ENCODE measurements at places on chromosomes 5 and 9.

DNA sequence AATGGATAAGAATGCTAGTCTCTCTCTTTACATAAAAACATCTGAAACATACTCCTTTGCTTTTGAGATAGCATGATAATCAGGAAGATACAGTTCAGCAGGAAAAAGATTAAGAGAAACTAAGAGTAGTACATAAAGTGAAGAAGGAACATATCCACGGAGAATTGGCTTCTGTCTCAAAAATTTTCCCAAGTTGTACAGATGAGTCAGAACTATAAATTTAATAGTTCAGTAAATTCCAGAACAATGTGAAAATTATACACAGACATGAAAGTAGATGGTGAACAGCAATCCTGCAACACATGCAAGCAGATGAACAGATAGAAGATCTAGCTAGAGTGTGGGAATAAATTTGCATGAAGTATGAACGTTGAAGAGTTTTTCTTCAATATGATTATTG lies 691.4 kb upstream of the RIOK2 start:
- no peak for DNase-seq

DNA sequence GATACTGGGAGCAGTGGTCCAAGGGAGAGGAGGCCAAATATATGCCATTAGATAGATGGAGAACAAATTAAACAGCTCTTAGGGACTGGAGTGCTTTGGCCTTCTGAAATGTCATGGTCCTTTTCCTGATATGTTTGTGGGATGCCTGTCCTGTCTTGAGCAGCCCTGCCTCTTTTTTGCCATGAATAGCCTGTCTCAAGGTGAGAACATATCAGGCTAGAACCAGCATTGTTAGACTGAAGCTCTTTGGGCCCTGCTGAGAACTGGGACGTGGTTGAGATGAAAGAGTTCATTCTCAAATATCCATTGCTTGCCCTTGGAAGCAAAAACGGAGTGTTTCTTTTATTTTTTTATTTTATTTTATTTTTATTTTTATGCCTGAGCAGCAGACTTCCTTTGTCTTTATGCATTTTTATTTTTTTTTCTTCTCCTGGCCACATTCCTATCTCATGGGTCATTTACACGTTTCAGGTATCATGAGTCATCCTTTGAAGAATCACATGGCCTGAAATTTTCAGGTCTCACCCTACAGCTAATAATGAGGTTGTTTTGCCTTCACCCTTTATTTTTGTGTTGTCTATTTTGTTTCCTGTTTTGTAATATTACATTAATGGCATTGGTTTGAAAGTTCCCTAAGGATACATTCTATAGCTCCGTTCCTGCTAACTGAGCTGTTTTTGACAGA lies 371.4 kb downstream of the PSAT1 start:
- DNase-seq = peak; percentile 60

- DNase-seq = no peak
Observed at GRCh38 chr5:2427983-2428382, 323.5 kb downstream of the IRX2 start.

DNA sequence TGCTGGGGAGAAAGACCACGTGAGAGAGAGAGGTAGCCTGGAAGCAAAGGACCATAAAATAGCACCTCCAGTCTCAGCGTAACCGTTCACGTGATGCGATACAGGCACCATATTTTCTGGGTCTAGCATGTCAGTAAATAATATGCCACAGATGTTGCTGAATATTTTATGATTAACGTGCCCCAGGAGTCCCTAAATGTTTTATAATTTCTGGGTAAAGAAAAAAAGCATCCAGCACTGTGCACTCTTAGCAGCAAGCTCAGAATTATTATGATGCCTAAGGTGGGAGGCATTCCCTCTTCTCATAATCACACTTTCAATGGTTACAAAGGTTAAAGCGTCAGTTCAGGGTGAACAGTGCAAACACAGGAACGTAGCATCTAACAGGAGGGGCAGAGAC lies 121.8 kb downstream of the CAVIN4 start:
- DNase-seq = no peak

- DNase-seq = no peak
Observed at GRCh38 chr5:120528609-120529008, 64.5 kb downstream of the PRR16 start.

DNA sequence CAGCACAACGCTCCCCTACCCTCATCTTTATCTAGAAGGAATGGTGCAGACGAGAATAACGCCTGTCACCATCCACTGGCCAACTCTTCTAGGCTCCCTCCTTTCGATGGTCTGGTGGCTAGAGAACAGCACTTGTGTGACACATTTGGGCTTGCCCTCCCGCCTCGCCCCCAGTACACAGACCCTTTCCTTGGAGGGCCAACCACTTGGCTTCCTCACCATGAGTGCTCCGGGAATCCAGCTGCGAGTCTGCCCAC lies 1.4 kb downstream of the GNAQ start:
- DNase-seq = no peak

DNA sequence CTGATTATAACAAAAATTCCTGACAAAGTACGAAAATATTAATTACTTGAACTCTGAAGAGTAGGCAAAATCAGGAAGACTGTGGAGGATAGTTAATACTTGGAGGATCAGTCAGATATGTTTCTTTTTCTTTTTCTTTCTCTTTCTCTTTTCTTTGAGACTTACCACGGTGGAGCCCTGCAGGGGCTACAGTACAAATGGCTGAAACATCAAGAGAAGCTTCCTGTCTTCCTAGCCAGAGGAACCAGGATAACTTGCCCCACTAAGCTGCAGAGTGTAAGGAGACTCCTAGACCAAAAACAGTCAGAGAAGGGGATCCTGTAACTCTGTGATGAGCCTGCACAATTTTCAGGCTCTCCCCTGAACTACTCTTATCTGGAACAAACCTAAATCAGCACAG lies 324.6 kb upstream of the TYRP1 start:
- no peak for DNase-seq

DNA sequence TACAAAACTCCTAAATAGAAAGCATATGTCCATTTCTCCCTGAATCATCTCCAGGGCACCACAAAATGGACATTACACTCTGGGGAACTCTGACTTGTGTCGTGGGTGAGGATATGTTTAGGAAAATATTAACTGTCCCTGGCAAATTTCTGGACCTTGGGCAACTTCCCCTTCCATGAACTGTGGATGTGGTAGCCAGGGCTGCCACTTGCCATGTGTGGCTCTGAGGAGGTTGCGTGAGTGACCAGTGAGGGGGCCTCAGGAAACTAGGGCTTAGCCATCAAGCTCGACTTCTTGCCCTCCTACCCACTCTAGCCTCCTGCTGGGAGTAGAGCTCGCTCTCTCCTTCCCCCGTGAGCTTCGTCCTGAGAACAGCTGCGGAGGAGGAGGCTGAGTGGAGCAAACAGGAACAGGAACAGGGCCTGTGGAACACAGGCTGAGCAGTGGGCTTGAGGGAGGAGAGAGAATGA lies 13.8 kb upstream of the STC2 start:
- no peak for DNase-seq

GRCh38 chr5:138944527-138945322 lies 69.6 kb upstream of the LRRTM2 start:
- peak; percentile 11 for DNase-seq

GRCh38 chr9:100640447-100641050 lies 62.7 kb downstream of the CAVIN4 start:
- DNase-seq = no peak

GRCh38 chr9:83622433-83622938 lies 457 bp upstream of the IDNK start:
- DNase-seq = no peak

DNA sequence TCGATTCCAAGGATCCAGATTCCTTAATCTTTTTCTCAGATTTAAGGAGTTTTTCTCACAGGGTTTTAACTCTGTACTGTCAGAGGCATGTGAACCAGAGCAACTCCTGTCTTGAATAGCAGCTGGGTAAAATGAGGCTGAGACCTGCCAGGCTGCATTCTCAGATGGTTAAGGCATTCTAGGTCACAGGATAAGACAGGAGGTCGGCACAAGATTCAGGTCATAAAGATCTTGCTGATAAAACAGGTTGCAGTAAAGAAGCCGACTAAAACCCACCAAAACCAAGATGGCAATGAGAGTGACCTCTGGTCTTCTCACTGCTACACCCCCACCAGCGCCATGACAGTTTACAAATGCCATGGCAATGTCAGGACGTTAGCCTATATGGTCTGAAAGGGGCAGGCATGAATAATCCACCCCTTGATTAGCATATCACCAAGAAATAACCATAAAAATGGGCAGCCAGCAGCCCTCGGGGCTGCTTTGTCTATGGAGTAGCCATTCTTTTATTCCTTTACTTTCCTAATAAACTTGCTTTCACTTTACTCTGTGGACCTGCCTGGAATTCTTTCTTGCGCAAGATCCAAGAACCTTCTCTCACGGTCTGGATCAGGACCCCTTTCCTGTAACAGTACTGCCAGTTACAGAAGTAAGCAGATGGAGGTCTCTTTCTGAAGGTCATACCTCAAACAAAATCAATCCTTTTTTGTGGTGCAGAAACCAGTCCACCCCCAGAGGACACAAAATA lies 87.1 kb downstream of the SLC38A9 start:
- no peak for DNase-seq

DNA sequence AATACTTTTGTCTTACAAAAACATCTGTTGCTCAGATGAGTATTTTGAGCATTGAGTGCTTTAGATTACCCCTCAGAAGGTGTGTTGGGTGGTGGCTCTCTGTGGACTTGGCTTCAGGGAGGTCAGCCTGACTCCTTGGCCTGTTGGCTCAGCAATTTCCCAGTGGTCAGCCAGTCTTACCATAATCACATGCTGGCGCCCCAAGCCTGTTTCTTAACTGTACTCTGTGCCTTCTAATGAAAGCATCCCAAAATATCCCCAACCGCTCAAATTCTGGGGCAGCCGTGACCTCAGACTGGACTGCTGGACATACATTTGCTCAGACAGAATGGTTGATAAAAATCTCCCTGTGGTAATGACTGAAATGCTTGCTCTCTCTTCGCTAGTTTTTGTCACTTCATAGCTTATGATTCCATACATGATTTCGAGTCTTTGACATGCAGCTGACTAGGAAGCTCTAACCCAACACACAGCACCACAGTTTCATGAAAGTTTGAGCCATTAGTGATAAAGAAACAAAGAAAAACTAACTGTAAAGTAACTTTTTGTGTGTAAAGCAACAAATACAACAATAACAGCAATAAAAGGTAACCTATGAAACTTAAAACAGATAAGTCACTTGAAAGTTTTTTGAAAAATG lies 562.2 kb upstream of the MEF2C start:
- no peak for DNase-seq

DNA sequence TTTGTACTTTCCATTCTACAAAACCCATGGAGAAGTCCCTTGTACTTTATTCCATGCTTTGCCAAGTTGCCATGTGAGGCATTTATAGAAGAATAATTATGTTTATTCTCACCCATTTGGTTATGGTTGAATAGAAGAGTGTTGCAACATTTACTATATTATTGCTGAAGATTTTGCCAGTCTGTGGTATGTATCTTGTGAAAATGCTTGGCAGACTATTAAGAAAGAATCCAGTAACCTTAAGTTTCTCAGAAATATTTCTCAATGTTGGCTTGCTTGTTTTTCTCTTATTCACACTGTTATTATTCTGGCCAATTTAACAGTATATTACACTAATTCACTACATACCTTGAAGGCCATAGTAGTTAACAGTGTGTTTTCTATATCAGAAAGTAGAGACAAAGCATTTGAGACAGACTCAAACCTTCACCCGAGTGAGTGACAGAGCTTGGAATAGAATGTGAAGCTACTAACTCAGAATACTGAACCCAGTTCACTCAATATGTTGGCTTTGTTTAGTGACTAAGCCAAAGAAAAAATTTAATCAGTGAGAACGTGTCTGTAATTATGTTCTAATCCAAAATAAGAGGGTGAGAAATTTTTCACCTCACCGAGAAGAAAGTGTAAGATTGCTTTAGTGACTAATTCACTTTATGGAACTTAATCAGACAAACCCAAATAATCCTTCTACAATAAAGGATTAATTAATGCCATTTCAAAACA lies 184.4 kb downstream of the CWC27 start:
- DNase-seq = no peak

- no peak for DNase-seq
Observed at GRCh38 chr9:116219686-116220085, 66.1 kb downstream of the PAPPA start.

GRCh38 chr9:36640771-36641381 lies 68.2 kb downstream of the MELK start:
- DNase-seq = no peak
